NCI-H524 (cell line): ENCODE measurements at places on chromosomes 1 and 21.
A peak's percentile ranks its signal among the peaks of the same experiment; 100 is the strongest.

- DNase-seq = no peak
Observed at GRCh38 chr1:68157416-68157815, 74.9 kb downstream of the WLS start.

- DNase-seq = peak; percentile 60
Observed at GRCh38 chr1:229114315-229114714, 156.6 kb upstream of the RAB4A start.

- no peak for DNase-seq
Observed at GRCh38 chr1:81654657-81655056, 146.1 kb upstream of the ADGRL2 start.

DNA sequence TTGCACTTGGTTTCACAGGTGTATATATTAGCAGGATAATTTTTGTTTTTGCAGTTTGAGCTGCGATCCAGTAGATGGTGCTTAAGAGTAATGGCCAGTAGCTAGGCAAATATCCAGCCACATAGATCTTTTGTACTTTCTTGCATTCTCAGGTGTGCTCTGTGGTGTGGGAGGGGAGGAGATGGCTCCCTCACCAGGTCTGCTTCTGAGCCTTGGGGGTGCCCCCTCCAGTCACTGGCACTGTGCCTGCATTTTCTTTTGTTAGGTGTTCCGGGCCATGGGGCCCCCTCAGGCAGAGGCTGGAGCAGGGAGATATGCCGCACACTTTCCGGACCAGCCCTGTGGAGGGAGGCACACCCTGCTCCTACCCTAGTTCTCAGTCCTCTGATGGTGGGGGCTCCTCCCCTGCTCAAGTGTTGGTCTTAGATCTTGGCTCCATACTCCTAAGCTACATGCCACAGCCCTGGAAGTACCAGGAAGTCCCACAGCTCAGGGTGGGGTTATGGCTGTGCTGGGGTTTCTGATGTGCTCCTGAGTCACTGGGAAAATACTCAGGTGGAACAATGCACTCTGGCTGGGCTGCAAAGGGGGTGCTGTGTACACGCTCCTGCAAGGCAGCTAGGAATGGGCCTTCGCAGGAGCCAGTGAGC lies 197.6 kb upstream of the DMRTA2 start:
- DNase-seq = peak; percentile 12

DNA sequence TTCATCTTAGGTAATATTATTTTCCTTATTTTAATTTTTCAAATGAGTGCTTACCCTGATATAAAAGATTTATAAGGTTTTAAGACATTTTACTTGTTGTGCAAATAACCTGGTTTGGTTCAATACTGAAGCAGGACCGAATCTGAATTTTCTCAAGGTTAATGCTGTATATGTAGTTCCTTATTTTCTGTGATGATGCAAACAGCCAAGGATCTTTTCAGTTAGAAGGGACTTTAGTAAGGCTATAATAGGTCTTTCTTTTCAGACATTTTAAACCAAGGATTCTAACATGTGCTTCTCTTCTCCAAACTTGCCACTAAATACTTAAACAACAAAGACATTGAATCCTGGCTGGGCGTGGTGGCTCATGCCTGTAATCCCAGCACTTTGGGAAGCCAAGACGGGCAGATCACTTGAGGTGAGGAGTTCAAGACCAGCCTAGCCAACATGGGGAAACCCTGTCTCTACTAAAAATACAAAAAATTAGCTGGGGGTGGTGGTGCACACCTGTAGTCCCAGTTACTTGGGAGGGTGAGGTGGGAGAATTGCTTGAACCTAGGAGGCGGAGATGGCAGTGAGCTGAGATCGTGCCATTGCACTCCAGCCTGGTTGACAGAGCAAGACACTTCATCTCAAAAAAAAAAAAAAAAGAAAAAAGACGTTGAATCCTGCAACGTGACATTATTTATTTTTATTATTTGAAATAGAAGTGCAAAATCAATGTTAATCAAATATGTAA lies 3.2 kb upstream of the ARPC5 start:
- peak; percentile 12 for DNase-seq

DNA sequence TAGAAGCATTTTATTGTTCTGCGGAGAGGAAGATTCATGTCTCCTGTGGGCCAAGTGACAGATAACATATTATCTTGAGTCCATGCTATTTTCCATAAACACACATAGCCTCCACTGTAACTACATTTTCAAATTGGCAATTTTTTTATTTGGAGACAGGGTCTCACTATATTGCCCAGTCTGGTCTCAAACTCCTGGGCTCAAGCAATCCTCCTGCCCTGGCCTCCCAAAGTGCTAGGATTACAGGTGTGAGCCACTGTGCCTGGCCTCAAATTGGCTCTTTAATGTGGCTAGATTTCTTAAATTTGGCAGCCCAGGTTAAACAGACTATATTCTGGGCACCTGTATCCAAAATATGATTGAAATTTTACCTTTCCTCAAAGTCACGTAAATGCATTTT lies 13.8 kb downstream of the NOS1AP start:
- DNase-seq = no peak

GRCh38 chr1:19074361-19074901 lies 118.0 kb upstream of the IFFO2 start:
- no peak for DNase-seq

DNA sequence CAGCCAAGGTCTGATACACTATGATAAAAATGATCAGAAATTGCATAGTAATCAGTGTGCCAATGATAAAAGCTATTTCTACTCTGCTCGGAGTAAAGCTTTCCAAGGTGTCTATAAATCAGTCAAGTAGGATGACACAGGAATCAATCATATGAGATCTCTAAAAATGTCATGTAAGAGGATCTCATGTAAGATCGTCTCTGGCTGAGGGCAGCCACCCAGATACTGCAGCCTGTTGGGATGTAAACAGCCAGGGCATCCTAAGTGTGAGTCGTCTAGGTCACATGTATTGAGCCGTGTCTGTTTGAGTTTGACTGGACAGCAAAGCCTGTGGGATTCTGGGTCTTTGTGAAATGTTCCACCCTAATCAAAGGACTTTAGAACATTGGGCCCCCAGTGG lies 2.8 kb upstream of the TEX35 start:
- DNase-seq = no peak

DNA sequence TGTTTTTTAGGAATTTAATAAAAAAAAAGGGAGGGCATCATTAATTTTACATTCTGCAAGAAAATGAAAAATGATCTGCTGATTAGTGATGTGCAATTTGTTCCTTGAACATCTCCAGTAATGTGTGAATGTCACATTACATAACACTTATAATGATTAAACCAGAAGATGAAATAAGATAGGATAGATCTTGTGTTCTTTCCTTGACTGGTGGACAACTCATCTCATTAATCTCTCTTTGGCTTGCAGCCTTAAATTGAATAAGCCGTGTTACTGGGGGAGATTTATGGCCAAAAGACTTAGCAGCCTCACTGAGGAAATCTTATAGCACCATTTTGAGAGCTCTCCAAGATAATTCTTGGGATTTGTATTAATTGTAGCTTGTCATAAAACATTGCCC lies 217.2 kb downstream of the ST6GALNAC3 start:
- DNase-seq = peak; percentile 94

DNA sequence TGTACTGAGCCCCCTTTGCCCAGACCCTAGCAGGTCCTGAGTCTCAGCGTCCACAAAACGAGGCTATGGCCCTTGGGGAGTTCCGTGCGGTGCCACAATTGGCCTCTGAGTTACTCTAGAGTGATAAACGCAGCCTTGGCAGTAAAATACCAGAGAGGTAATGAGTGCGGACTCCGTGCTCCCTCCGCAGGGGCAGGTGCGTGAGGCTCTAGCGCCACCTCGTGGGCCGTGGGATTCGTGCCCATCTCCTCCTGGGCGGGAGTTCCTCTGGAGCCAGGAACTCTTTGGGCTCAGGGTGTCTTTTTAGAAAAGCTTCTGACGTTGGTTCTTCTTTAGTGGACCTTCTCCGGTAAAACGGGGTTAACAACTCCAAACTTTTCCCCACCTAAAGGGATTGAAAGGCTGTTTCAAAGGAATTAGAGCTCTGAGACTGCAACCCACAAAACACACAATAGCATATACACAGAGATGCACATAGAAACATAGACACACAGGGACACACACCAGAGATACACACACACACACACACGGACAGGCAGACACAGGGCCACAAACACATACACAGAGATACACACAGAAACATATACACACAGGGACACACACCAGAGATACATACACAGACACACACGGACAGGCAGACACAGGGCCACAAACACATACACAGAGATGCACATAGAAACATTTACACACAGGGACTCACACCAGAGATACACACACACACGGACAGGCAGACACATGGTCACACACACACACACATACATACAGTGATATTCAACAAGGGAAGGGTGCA lies 99.4 kb downstream of the KCNJ15 start:
- DNase-seq = peak; percentile 47

GRCh38 chr1:188023206-188023605 lies 1194.5 kb downstream of the PLA2G4A start:
- no peak for DNase-seq

DNA sequence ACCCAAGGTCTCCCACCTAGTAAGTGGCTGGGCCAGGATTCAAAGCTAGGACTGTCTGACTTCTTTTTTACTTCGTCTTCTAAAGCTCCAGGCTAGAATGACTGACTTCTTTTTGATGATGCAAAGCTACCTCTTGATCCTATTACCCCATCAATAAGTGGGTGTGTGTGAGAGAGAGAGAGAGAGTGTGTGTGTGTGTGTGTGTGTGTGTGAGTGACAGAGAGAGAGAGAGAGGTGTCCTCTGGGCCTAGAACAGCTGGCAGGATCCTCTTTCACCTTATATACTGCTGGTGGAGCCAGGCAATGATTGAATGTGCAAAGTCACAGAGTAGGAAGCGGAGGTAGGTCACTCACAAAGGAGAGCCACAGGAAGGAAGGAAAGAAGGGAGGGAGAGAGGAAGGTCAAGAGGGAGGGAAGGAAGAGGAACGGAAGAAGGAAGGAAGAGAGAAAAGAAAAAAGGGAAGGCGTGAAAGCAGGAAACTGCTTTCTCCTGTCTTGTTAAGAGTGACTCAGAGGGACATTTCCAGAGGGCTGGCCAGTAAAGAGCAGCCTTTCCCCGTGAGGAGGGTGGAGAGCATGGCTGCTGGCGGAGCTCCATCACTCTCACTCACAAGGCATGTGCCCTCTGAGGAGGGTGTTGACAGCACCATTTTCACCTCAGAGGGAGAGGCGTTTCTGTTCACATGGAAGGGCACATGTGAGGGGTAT lies 68.9 kb downstream of the CDC7 start:
- no peak for DNase-seq

- no peak for DNase-seq
Observed at GRCh38 chr1:151132335-151133017, 14.0 kb downstream of the SEMA6C start.

DNA sequence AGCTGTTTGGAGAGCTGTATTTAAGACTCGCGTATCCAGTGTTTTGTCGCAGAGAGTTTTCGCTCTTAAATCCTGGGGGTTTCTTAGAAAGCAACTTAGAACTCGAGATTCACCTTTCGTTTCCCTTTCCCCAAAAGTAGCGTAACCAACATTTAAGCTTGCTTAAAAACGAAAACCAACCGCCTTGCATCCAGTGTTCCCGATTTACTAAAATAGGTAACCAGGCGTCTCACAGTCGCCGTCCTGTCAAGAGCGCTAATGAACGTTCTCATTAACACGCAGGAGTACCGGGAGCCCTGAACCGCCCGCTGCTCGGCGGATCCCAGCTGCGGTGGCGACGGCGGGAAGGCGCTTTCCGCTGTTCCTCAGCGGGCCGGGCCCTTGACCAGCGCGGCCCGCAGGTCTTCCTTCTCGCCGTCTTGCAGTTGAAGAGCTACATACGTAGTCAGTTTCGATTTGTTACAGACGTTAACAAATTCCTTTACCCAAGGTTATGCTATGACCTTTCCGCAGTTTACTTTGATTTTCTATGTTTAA lies 1.9 kb downstream of the OLIG1 start:
- peak; percentile 67 for DNase-seq

GRCh38 chr1:106681939-106682522 lies 374.4 kb upstream of the PRMT6 start:
- no peak for DNase-seq

- DNase-seq = peak; percentile 44
Observed at GRCh38 chr1:155648207-155649147, 38.5 kb downstream of the MSTO1 start.

DNA sequence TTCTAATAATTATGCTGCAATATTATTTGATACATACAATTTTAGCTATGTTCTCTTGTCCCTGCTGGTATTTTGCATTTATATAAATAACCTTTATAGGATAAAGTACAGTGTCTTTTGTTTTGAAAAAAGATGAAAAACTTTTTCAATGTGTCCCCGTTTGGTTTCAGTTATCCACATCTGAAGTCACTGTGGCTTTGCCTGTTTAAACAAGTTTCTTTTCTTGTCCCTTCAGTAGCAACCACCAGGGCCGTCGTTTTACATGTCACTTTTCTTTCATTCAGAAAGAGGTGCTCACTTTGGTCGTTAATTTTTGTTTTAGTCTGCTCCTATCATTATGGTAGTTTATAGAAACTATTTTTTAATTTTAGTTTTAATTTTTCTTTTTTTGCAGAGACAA lies 41.4 kb downstream of the RABGAP1L start:
- no peak for DNase-seq

- no peak for DNase-seq
Observed at GRCh38 chr1:246582301-246583055, 16.2 kb downstream of the CNST start.

DNA sequence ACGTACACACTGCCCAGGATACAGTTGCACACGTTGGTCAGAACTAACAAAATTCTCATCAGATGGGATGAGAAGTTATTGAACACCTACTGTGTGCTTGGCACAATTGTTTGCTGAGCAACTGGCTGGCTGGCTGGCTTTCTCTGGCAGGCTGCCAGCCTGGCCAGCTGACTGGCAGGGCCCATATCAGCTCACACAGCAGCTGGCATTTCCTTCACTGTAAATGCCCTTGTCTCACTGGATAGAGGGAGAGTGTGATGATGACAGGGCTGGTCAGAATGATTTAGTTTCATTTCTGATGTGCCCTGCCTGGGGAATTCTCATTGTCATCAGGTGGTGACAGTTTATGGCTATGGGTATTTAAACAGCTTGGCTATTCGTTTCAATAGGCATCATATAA lies 15.8 kb downstream of the CAMK2N1 start:
- peak; percentile 64 for DNase-seq

DNA sequence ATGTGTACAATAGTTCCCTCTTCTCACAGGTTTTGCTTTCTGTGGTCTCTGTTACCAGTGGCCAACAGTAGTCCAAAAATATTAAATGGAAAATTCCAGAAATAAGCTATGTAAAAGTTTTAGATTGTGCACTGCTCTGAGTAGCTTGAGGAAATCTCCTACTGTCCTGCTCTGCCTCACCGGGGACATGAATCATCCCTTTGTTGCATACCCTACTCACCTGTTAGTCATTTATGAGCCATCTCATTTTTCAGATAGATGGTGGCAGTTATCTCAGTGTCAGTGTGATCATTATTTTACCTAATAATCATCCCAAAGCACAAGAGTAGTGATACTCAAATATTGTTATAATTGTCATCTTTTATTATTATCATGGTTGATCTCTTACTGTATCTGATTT lies 688.1 kb downstream of the PLA2G4A start:
- no peak for DNase-seq

DNA sequence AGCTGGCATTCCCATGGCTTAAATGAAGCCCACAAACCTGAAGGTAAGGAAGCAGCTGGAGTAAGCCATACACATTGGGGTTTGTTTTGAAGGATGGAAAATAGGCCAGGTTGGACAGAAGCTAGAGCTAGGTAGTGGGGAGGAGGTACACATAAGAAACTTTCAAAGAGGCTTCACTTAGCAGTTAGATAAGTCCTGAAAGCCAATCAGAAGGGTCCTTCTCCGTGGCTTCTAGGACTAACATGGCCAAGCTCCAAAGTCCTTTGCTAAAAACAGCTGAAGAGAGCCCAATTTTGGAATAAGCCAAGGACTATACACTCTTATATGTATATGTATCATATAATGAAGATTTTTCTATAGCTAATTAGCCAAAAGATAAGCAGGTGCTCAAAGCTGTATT lies 1.8 kb downstream of the EYA3 start:
- DNase-seq = no peak
